ENCODE measurements at places on chromosomes 4 and X.

GRCh38 chr4:188139671-188140070 is 430 bp downstream of the TRIML1 start:
- DNase-seq = no peak

DNA sequence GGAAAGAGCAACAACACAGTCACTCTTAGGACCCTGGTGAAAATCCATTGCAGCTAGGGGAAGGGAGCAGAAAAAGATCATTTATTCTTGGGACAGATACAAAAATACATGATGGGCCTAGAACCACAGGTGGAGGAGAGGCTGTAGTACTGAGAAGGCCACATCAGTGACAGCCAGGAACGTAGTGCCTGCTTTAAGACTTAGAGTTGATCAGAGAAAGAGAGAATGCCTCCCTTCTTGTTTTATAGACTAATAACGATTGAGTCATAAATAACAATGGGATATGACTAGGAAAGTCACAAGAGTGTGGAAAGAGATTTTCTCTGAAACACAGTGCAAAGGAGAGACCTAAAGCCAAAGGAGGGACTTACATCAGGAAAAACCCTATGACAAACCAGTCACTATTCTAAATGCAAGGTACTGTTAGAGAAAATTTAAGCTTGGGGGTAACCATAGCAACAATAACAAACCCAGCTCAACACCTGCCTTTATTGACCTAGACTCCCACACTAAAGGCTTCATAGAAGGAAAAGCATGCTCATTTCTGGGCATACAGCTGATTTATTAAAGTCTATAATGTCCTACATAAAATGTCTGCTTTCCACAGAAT is 1015.0 kb upstream of the GRID2 start:
- no peak for DNase-seq

- no peak for DNase-seq
These were observed 53.1 kb downstream of the ETNPPL start for GRCh38 chr4:108709722-108710121.

- no peak for DNase-seq
These were observed 50.4 kb upstream of the SCRG1 start for GRCh38 chr4:173449380-173449717.

DNA sequence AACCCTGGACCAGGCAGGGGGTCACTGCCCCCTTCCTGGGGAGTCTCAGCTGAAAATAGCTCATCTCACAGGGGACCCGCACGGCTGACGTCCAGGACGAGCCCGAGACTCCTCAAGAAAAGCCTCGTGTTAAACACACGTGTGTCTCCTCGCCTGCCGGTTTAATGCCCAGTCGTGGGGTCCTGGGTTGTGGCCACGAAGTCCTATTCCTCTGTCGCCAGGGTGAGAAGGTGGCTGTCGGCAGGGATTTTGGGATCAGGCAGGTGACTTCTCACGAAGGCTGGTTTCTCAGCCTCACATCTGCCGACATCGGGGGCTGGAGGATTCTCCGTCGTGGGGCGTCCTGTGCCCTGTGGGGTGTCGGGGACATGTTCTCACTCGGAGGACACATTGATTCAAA is 44.3 kb upstream of the PPP2R3B start:
- DNase-seq = no peak
